ENCODE measurements at places on chromosomes 4 and X.
A peak's percentile ranks its signal among the peaks of the same experiment; 100 is the strongest.

DNA sequence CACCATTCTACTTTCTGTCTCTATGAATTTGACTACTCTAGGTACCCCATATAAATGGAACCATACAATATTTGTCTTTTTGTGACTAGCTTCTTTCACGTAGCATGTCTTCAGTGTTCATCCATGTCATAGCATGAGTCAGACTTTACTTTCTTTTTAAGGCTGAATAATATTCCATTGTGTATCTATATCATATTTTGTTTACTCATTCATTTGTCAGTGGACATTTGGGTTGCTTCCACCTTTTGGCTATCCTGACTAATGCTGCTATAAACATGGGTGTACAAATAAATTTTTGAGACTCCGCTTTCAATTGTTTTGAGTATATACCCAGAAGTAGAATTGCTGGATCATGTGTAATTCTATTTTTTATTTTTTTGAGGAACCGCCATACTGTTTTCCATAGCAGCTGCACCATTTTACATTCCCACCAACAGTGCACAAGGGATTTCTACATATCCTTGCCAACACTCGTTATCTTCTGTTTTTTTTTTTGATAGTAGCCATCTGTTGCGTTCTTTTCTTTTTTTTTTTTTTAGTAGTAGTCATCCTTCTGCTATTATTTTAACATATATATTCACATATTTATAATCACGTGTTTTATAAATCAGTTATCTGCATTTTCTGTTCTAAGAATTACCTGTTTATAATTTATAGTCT is 158.0 kb upstream of the MED14 start:
- DNase-seq = no peak

GRCh38 chr4:3128976-3129375 is 54.5 kb downstream of the HTT start:
- DNase-seq = no peak

DNA sequence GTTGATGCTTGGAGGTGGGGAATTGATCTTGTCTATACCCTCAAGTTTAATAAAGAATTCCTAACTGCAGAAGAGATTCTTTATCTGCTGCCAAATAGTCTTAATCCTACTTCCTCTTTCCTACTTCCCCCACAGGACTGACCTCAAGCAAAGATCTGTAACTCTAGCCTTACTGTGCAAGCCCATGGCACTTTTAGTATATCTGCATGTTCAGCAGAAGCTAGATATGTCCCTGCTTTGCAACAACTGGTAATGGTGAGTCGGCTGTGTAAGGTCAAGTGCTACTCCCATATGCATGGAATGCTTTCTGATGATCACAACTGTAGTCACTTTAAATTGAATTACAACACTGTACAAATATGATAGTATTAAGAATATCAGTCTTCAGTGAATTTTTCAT is 26.3 kb upstream of the PDS5A start:
- DNase-seq = peak; percentile 28

DNA sequence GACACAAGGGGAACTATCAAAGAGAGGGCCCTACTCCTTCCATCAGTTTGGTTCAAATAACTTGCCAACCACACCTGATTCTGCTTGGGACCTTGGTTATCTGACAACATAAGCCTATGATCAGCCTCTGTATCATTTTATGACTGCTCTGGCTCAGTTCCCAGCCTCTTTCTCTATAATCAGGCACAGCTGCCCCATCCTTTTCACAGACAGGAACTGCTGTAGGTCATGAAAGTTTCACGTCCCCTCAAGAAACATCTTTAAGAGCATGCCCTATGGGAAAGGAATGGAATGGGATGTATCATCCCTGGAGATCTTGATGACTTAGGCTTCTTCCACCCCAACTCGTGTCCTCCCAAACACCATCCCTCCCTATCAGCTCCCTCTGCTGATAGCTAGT is 243.4 kb downstream of the AR start:
- peak; percentile 25 for DNase-seq

DNA sequence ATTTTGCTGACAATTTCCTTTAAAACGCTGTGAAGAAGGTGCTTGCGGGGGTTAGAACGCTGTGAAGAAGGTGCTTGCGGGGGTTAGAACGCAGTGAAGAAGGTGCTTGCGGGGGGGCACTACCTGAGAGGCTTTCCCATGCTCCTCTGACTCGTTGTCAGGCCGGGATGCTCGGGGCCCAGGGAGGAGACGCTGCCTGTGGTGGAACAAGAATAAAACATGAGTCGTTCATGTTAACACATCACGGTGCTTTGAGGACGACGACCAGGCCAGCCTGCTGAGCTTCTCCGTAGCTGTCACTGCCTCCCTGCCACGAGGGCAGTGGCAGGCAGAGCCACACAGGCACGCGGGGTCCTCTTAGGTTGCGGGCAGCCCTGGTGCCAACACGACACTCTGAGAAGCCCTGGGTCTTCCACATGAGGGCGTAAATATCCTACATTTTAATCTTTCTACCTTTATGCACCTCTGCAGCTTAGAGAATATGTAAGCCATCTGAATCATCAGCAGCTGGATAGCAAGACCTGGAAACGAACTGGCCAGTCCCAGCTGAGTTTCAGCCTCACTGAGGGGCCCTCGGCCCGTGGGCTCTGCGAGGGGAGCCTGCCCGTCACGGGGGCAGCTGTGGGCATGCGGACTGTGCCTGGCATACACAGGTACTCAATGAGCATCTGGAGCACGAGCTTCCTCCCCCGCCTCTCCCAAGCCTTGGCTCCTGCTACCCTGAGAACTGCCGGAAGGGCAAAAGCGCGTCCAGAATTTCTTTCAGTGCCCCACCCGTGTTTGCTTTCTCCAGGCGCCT is 47.0 kb downstream of the FGFRL1 start:
- no peak for DNase-seq

- peak; percentile 42 for DNase-seq
Measured at GRCh38 chr4:100288811-100289529, 98.7 kb upstream of the DDIT4L start.

- no peak for DNase-seq
Measured at GRCh38 chr4:138344851-138345250, 102.7 kb upstream of the SLC7A11 start.

- peak; percentile 17 for DNase-seq
Measured at GRCh38 chr4:26206339-26206738, 114.5 kb upstream of the RBPJ start.
